Natural killer cell (primary cell): ENCODE measurements at places on chromosomes 3 and 15. TPM values are rescaled to one million over a fixed set of nuclear protein-coding genes. Genes with fewer than 3 reads are reported as not detected.

Gene MOBP
- total RNA-seq, result not detected

GRCh38 chr3:100913870-100914648 lies 79.2 kb downstream of the ABI3BP start:
- DNase-seq, result no peak

- no peak for DNase-seq
Measured at GRCh38 chr3:66018057-66019033, 20.4 kb downstream of the MAGI1 start.

Gene CHST13
- 0.19 TPM for total RNA-seq

Gene PAQR9
- not detected for total RNA-seq
